SK-N-DZ (cell line): ENCODE measurements at places on chromosomes 11 and 22.

DNA sequence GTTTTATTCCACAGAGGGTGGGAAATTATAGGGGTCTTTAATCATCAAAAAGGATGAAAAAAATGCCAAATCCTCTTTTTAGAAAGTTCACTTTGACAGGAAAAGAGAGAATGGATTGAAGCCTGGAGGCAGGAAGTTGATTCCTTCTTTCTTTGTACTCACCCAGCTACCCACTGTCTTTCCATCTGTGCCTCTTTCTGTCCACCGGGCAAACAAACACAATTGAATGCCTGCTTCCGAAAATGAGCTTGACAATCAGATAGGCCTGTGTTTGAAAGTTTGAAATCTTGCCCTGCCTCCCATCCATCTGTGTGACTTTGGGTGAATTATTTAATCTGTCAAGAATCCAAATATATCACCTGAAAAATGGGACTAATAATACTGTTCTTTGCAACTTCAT is 81.1 kb downstream of the SCN3B start:
- no peak for DNase-seq

GRCh38 chr11:100719362-100719761 is 32.3 kb downstream of the ARHGAP42 start:
- peak; percentile 37 for DNase-seq

DNA sequence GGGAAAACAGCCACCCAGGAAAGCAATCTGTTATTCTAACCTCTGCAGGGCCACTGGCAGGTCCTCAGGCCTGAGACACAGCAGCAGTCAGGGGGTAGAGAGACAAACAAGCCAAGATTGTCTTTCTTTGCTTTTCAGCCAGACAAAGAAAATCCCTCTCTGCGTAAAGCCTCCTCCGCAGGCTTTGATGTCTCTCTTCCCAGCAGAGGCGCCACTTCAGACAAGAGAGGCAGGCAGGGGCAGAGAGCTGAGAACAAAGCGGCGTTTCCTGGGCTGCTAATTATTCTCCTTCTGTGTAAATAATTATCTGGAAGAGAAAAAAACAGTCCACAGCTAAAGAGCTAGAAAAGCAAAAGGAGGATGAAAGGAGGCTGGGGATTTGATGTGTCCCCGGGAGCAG is 102.7 kb upstream of the SEZ6L start:
- peak; percentile 10 for DNase-seq

DNA sequence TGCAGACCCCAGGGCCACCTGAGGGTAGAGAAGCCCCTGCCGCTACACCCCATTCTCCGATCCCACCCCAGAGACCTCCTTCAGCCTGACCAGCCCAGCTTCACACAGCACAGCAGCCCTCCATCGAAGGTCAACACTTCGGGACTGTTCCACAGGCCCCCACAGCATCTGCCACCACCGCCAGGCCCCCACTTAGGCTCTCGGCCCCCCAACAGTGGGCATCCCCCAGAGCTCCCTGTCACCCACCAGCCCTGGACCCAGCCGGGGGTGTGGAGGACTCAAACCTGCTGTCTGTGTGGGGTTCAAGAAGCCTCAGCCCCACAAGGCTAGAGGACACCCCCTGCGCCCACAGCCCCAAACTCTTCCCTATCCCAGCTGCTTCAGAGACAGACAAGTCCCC is 6.2 kb downstream of the SBF1 start:
- no peak for DNase-seq

GRCh38 chr11:134412203-134413042 is at the start of gene B3GAT1:
Gene B3GAT1 (minus strand): TSS chr11:134412242. CDS start chr11:134387659, 24,583 bp downstream.
- no peak for DNase-seq

DNA sequence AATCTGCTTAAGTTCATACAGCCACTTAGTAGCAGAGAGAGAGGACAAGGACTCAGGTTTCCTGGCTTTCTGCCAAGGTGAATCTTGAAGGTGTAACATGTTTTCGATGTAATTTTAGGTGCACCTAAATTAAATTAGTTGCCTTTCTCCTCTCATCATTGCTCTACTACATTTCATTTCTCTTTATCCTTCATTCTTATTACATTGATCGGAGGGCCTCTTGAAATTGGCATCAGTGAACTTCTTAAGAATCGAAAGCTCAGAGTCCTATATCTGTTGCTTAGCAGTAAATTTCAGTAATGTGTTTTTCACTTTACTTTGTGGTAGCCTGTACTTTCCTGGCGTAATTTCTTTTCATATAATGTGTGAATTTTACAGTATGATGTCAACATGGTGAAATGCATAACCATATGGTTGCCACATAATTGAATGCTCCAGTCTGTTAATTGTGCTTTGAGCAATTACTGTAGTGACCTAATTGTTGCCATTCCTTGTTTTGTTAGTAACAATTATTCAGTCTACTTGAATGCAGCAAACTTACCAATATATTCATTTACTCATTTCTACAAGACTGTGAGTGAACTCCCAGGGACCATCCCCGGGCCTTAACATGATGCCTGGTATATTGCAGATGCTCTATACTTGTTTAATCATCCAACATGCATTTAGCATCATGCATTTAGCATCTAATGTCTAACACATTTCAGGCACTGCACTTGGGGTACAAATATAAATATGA is 138.1 kb downstream of the MAML2 start:
- DNase-seq, result peak; percentile 30
